Stimulated activated CD4-positive, alpha-beta T cell treated with anti-CD3 and anti-CD28 coated beads, Interleukin-4, amount 100 ng/mL, for 4 hours (primary cell): ENCODE measurements at places on chromosomes 12 and 14.

GRCh38 chr12:124786061-124786964 is 77.4 kb downstream of the SCARB1 start:
- no peak for DNase-seq

DNA sequence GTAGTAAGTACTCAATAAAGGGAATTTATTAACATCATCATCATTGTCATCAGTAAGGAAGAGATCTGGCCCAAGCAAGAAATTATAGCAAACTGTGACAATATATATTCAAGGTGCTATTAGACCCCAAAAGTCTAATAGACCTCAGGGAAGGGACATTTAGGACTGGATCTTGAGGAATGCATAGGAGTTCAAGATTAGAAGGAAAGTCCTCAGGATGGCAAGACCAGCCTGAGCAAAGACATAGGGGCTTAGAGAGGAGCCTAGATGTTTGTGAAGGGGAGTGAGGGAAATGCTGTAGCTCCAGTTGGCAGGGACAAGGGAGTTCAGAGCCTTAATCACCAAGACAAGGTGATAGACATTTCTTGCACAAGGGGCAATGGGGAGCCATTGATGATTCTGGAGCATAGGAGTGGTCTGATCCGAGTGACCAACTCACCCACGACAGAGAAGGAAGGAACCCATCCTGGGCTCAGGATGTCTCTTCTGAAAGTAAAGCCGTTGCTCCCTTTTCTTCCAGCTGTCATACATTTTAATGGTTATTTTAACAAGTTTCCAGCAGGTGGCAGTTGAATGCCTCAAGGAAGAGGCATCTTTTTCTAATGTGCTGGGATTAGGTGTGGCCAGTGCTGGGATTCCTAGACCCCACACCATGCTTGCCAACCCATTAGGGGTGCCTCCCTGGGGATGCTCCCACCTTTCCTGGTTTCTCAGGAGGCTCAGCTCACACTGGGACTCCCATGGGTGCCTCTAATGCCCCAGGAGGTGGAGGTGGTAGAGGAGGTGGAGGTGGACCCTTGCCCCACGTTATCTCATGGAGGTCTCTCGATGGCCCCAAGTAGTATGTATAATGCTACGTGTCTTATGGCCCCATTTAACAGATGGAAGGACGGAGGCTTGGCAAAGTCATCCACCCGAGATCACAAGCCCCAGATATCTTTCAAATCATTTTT is 37.8 kb downstream of the PHETA1 start:
- no peak for DNase-seq

DNA sequence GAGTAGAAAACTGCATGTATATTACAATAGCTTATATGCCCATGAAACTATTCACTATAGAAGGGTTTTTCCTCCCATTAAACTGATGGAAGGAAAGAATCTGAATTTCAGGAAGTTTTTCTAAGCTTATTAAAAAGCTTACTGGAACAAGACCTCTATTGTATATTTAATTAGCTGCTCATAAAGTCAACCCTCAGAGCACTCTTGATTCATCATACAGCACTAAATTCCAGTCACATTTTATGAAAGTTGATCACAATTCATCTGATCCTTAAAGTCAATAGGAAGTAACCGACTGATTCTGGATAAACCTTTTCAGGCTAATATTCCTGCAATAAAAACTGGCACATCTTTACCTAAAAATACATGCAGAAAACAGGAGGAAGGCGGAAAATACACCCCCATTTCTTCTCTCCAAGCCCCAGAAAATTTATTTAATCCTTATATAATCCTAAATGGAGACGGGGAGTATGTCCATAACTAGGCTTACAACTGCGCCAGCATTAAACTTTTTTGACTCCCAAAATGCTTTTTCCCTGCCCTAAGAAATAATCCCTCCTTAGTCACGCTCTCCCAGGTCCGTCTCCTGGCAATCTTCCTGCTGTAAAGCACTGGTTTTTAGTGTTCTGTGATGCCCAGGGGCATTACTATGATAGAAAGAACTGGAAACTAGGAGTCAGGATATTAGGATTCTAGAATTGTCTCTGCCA is 35.3 kb downstream of the DICER1 start:
- DNase-seq = no peak

- DNase-seq = no peak
Measured at GRCh38 chr14:71550367-71550766, 381.9 kb upstream of the RGS6 start.

DNA sequence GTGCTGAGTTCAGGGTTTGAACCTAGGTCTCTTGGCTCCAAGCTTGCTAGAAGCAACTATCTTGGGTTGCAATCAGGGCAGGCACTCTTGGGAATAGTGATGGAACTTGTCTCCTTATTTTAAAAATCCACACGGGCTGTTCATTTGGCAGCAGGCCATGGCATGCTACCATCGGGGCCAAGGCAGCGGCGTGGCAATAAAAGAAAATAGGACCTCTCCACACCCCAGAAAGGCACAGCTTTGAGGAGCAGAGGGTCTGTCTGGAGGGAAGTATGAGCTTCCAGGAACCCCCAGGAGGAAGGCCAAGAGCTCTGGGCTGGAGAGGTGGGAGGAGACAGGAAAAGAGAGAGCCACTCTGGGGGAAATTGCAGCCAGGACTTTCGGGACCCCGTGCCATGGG is 15.3 kb downstream of the RPS6KL1 start:
- no peak for DNase-seq

GRCh38 chr12:6437586-6437985 is 7.2 kb upstream of the CD27 start:
- no peak for DNase-seq

GRCh38 chr14:90569606-90570387 is 173.0 kb downstream of the CALM1 start:
- DNase-seq = no peak

GRCh38 chr12:55829967-55830600 is 697 bp upstream of the DNAJC14 start:
- DNase-seq = peak; percentile 30

- no peak for DNase-seq
Measured at GRCh38 chr12:120362516-120363273, 6.3 kb downstream of the MSI1 start.

- no peak for DNase-seq
Measured at GRCh38 chr14:65237941-65238340, 135.6 kb upstream of the MAX start.

- DNase-seq = no peak
Measured at GRCh38 chr12:26374934-26375680, 179.7 kb downstream of the SSPN start.

GRCh38 chr14:37411079-37411735 is 183.8 kb downstream of the FOXA1 start:
- no peak for DNase-seq
